ENCODE measurements at places on chromosomes 5 and 9. TPM values are rescaled to one million over a fixed set of nuclear protein-coding genes. Genes with fewer than 3 reads are reported as not detected.

DNA sequence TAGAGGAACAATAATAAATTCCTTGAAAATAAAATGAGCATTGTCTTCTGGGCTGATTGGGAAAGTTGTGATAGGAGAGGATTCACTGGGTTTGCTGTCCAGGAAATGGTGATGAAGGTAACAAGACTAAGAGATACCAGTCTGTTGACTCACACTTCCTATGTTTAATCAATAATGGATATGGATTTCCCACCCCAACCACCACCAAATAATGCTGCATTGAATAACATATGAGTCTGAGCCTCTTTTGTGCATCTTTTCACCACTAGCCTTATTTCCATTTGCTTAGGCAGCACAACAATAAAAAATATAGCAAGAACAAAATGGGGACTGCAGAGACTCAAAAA, 120.2 kb upstream of the NFIB start:
- no peak for DNase-seq

ENTREP1 gene
- total RNA-seq: 19.5 TPM

DNA sequence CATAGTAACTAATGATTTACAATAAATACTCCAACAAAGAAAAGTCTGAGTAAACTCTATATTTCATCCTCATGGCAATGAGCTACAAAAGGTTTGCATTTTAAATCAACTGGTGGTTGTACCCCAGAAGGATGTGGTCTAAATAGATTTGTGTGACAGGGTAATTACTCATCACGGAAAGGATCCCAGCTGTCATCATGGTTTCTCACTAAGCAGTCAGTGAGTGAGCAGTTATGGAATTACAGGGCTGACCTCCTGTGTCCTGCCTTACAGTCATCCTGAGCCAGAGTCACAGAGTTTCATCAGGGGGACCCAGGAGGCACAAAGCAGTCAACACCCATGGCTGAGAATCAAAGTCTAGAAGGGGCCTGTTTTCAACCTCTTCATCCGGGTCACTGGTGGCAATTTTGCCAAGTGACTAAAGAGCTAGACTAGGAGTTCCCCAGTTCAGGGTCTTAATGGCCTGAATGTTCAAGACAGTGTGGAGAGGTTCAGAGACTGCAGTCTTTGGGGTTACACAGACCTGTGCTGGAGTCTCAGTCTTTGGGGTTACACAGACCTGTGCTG, 210.7 kb upstream of the SLC24A2 start:
- DNase-seq: no peak

- DNase-seq: no peak
These were observed 152.1 kb downstream of the FSTL4 start for GRCh38 chr5:133460172-133460758.

DNA sequence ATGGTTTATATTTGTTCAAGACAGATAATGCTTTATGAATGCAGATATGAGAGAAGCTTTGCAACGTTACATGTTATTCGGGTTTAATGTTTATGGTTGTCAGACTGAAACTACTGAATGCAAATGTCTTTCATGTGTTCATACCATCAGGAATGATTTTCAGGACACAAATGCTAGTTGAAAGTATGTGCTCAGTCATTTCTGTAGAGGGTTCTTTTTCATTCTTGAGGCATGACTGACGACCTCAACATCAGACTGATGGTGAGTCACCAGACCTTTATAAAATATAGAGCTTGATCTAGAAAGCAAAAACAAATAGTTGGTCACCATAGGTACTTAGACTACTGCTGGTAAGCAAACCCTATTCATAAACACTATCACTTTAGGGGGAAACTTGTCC, 287.3 kb upstream of the NUDT12 start:
- DNase-seq: no peak

GRCh38 chr5:122077366-122078115, 518 bp downstream of the LOX start:
- DNase-seq: no peak

GRCh38 chr9:106785200-106785599, 77.8 kb upstream of the ZNF462 start:
- no peak for DNase-seq

GABRA6 gene
- total RNA-seq: 0.06 TPM

MEIKIN gene
- 1.9 TPM for total RNA-seq

Measured in spinal cord (tissue), 10 donors.